ENCODE measurements at places on chromosomes 7 and 10.
A peak's percentile ranks its signal among the peaks of the same experiment; 100 is the strongest.

DNA sequence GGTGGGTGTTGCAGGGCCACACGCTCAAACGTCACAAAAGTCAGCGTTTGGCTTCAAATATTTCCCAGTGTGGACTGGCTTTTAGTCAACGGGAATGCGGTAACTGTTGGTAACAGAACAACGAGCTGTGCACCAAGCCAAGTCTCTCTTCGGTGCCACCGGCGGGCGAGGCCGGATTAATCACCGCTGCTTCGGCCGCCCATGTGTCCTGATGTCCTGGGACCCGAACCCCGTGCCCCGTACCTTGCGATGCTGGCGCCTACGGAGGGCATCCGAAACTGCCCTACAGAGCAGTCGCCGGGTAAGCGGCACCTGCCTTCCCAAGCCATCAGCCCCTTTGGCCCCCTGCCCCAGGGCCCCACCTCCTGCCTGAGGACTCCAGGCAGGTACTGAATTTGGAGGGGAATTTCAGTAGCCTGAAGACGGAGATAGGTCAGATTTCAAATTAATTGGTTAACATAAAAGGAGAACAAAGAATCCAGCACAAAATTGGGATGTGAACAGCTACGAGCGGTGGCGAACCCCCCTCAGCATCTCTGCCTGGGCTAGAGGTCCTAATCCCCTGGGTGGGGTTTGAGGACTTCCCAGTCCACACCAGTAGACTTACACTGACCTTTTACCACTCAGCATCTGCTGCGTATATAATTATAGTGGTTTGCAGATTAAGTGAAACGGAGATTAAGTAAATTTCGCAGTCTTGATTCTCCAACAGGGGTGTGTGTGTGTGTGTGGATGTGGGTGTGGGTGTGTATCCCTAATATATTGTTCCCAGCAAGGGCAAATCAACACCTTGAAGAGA lies at the start of gene LRRC72:
Gene LRRC72 (plus strand): TSS at position 84 of the 799 bp plus-strand sequence. CDS start 128 bp downstream, at position 212.
- no peak for DNase-seq

GRCh38 chr7:51046103-51046466 lies 263.4 kb upstream of the GRB10 start:
- no peak for DNase-seq

DNA sequence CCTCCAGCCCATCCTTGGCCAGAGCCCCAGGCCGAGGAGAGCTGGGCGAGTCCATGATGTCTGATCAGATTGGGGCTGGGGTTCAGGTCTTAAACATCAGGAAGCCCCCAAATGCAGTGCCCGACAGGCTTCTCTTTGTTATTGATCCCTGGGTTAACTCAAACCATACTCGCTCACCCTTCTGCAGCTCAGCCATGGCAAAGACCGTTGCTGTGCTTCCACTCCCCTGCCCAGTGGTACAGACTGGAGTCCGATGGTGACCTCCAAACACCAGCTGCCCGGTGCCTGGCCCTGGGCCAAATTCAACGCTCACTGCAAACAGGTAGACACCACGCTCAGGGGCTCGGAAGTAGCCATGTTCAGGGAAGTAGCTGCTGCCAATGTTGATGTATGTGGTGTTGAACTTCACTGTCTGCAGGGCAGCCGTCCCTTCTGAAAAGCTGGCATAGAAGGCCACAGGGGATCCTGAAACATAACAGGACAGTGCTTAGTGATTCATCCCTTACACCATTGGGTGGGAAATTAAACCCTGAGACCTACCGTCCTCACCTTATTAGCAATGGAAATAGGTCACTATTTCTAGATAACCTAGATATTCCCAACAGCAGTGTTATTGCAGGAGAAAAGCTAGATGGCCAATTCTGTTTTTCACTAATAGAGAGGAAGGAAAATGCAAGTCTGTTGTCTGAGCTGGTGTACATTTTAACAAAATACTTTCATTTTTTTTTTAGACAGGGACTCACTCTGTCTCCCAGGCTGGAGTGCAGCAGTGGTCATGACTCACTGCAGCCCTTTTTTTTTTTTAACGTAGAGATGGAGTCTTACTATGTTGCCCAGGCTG lies 20.5 kb downstream of the MMRN2 start:
- no peak for DNase-seq

- DNase-seq: no peak
Observed at GRCh38 chr10:125256026-125256425, 95.7 kb upstream of the CTBP2 start.

- peak; percentile 77 for DNase-seq
Observed at GRCh38 chr7:125424721-125425120, 495.1 kb upstream of the POT1 start.

- DNase-seq: peak; percentile 33
Observed at GRCh38 chr7:37052705-37053104, 328.4 kb upstream of the AOAH start.

DNA sequence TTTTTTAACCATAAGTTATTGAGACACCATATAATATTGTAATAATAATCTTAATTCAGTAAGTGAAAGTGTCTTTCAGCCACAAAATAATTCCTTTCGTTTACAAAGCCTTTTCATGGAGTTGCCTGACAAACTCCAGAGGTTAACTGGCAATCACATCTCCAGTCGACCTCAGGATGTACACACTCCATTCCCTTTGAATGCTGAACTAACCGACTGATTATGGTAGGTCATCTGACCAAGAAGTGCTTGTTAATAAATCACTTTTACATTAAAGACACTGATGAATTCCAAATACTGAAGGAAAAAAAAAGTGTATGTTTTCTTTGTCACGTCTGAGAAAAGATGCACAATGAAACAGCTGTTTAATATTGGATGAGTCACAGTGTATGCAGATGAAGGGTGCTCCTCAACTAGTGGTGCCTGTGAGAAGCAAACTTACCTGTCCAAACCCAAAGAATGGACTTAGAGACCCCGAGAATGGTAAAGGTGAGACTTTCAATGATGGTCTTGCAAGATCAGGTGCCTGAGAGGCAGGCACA lies 348.1 kb upstream of the VWC2 start:
- no peak for DNase-seq

GRCh38 chr7:77396894-77397547 lies 19.1 kb downstream of the GSAP start:
- DNase-seq: no peak

DNA sequence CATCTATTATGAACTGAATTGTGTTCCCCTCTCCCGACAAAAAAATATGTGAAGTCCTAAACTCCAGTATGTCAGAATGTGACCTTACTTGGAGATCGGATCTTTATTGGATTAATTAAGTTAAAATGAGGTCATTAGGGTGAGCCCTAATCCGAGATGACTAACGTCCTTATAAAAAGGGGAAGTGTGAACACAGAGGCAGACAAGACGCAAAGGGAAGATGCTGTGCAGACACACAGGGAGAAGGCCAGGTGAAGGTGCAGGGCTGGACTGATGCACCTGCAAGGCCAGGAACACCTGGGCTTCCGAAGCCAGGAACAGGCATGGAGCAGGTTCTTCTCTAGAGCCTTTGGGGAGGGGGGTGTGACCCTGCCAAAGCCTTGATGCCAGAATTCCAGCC lies 187.8 kb downstream of the PARD3 start:
- no peak for DNase-seq

- DNase-seq: peak; percentile 80
Observed at GRCh38 chr7:50667789-50668226, 102.6 kb upstream of the DDC start.

DNA sequence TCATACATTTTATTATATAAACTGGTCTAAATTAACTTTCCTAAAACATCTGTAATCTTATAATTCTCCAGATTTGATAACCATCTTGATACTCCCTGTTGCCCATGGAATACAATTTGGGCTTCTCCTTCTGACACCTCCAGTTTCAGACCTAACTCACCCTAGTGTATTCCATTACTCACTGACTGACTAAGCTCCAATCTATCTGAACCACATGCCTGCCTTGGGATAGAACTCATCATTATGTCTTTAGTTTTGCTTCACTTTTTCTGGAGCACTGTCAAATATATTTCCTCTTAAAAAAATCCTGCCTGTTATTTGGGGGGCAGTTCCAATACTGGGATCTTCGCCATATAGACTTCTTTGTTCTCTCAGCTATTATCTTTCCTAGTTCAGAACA lies 4.9 kb upstream of the FOXP2 start:
- no peak for DNase-seq

DNA sequence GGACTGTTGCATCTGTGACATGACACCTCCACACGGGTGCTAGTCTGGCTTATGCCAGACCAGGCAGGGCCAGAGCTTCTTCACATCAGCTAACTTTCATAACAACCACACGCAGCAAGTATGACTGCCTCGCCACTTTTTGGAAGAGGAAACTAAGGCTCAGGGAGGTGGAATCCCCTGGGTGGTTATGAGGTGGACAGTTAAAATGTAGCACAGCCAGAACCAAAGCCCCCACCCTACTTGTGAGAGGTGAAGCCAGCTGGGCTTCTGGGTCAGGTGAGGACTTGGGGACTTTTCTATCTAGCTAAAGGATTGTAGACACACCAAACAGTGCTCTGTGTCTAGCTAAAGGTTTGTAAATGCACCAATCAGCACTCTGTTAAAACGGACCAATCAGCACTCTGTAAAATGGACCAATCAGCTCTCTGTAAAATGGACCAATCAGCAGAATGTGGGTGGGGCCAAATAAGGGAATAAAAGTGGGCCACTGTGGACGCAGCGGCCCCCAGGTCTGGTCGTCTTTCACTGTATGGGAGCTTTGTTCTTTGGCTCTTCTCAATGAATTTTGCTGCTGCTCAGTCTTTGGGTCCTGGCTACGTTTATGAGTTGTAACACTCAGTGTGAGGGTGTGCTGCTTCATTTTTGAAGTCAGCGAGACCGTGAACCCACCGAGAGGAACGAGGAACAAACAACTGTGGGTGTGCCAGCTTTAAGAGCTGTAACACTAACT lies 171.0 kb downstream of the PTPN20 start:
- DNase-seq: no peak

- no peak for DNase-seq
Observed at GRCh38 chr7:102988631-102989560, 76.1 kb downstream of the LRRC17 start.

- DNase-seq: peak; percentile 42
Observed at GRCh38 chr7:94655126-94655847, 646 bp downstream of the SGCE start.

DNA sequence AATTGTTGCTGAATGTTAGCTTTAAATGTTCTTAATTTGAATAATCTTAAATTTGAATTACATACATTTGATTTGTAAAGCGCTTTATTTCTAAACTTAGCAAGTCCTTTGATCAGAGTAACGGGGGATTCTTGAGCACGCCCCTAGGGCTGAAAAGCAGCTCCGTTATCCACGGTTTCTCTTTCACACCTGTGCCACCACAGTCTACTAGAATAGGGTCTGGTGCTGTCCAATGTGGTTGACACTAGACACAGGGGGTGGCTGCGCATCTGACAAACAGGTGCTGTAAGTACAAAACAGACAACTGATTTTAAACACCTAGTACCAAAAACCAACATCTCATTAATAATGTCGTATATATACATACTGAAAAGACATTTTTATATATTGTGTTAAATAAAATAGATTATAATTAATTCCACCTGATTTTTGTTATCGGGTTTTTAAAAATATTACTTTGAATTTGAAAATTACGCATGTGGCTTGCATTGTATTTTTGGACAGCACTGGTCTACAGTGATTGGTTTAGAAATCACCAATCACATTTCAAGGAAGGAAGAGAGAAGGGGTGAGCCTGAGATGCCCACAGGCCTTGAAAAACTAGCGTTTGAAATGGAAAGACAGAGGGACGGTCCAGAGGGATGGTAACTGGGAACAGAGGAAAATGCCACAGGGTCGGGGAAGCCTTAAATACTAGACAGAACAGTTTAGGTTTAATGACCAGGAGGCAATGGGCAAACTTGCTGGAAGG lies 7.3 kb downstream of the SEPHS1 start:
- no peak for DNase-seq

- peak; percentile 73 for DNase-seq
Observed at GRCh38 chr10:69222157-69223027, 2.3 kb downstream of the HKDC1 start.

DNA sequence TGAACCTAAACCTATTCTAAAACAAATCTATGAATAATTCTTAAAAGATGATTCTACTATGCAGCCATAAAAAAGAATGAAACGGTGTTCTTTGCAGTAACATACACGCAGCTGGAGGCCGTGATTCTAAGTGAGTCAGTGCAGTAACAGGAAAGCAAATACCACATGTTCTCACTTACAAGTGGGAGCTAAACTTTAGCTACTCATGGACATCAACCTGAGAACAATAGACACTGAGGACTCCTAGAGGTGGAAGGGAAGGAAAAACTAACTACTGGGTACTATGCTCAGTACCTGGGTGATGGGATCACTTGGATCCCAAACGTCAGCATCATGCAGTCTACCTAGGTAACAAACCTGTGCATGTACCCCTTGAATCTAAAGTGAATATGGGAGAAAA lies 575.0 kb upstream of the MGMT start:
- no peak for DNase-seq

DNA sequence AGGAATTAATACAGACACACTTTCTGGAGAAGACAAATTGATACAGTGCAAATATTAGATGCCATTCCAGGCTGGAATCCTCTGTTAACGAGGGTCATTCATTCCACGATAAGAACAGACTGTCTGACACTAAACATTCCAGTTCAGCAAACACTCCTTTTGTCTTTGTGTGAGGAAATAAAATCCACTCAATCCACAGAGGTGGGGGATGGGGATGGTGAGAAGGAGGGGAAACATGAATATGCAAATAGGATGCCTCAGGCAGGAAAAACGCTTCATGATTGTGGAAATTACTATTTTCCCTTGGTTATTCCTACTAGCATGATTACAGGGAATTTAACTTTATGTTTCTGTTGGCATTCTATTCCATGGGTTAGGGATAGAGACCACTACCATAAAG lies 196.9 kb upstream of the CDCA7L start:
- no peak for DNase-seq

All from endothelial cell of umbilical vein (primary cell).